ENCODE measurements at places on chromosomes 3 and 15. TPM values are rescaled to one million over a fixed set of nuclear protein-coding genes. Genes with fewer than 3 reads are reported as not detected.

Gene GABRB3
- 1.3 TPM for total RNA-seq

Gene ASB14
- not detected for total RNA-seq

Gene DPPA2
- total RNA-seq: not detected

Gene CTXN2
- not detected for total RNA-seq

Gene IGDCC3
- total RNA-seq: not detected

Gene GHRL
- total RNA-seq: not detected

Gene FANCD2OS
- not detected for total RNA-seq

- DNase-seq: no peak
Measured at GRCh38 chr3:113560271-113560670, 27.9 kb downstream of the SIDT1 start.

DNA sequence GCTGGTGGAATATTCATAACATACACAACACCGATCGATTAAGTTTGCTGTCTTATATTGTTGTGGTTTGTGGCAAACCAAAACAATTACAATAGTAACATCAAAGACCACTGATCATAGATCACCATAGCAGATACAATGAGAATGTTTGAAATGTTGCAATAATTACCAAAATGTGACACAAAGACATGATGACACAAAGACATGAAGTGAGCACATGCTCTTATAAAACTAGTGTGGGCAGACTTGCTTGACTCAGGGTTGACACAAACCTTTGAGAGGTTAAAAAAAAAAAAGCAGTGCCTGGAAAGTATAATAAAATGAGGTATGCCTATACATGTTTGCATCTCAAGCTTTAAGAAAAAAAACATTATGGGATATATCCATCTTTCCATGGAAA lies 130.3 kb downstream of the NR1I2 start:
- DNase-seq: no peak

DNA sequence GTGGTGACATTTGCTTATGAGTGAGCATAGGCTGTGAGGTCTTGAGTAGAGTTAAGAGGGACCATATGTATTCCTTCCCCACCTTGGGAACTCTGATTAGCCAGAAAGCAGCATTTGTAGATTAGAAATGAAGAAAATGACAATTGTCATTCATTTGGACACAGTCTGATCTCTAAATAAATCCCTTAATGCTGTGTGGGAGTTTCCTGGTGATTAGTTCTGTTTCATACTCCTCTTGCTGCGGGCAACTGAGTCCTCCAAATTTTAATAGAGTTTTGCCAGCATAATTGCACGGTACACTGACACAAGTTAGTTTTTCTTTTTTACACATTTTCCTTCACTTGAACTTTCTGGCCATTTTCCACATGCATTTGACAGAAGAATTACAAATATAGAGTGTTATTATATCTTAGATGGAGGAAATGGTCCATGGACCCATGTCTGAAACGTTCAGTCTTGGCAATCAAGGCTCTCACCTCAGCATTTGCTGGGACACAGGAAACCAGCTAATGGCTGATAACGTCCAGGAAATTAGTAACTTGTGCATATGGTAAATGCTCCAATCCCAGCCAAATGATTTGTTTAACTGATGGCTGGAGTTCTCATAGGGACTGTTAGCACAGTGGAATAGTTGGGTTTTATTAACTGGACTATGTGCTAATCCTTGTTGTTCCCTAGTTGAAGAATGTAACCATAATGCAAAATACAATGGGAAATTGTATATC lies 321.2 kb downstream of the RBMS3 start:
- no peak for DNase-seq

GRCh38 chr3:187713504-187713903 lies 11.1 kb upstream of the RTP2 start:
- no peak for DNase-seq

DNA sequence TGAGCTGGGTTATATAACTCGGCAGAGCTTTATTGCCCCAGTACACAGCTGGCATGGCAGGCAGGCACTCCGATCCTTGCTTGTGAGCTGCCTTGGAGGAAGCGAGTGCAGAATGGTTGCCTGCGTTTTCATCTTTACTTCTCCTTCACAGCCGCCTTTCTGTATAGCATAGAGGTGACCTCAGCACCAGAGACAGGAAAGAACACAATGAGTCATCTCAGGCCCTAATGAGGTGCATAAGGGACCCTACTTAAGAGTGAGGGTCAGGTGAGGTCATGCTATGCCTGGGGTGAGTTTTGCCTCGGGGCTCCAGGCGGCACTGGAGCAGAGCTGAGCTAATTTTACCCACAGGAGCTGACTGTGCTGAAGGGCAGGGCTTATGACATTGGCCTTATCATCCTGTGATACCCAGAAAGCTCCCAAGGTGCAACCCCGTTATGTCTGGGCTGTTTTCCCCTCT lies 43.5 kb downstream of the LPP start:
- no peak for DNase-seq

- DNase-seq: no peak
Measured at GRCh38 chr3:29092348-29092747, 188.5 kb upstream of the RBMS3 start.

DNA sequence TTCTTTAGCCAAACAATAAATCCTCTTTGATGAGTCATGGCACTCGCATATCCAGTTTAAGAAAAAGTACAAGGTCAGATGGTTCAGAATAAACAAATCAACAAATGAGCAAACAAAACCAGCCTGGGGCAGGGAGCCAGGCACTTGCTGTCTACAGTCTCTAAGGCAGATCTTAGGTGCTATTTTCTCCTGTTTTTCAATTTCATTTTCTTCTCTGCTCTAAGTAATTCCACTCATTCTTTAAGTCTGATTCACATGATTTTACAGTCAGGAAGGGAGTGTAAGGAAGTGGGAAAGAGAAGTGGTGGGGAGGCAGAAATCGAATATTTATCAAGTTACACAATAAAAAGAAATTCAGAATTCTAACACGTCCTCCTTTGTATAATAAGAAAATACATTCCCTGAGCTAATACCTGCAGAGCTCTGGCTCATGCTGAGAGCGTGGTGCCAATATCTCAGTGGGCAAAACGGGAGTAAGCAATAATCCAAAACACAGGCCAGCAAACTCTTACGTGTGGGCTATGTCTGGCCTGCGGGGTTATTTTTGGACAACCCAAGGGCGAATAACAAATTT lies 298.6 kb downstream of the ADAMTS17 start:
- DNase-seq: peak; percentile 47

DNA sequence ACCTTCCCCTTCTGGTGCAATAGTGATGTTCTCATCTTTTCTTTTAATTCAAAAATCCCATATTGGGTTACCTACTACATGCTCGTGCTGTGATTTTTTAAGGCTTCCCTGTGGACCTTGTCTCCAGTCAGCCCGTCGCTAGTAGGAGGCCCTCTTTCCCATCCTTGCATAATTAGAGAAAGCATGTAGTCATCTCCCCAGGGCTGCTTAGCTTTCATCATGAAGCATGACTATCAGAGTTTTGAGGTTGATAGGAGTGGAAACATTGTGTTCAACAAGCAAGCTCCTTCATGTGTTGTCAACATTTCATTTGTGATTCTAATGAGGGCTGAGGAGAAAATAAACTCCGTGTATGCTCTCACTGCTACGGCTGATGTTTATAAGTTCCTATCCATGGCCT lies 8.7 kb upstream of the LRTM1 start:
- no peak for DNase-seq

DNA sequence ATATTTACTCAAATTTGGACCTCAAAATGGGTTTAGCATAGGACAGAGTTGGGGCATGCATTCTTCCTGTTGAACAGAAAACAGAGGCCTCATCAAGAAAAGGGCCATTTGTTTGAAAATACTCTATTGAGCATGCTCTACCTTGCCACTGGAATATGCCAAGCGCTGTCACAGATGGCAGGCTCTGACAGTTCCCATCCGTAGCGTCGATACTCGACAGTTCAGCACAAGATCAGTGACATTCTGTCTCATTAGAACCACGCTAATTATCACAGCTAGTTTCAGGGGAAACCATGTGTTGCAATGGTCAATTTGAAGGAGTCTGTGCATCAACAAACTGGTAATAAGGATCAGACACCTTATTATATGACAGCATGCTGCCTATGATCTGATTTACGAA lies 54.5 kb downstream of the SATB1 start:
- DNase-seq: no peak

DNA sequence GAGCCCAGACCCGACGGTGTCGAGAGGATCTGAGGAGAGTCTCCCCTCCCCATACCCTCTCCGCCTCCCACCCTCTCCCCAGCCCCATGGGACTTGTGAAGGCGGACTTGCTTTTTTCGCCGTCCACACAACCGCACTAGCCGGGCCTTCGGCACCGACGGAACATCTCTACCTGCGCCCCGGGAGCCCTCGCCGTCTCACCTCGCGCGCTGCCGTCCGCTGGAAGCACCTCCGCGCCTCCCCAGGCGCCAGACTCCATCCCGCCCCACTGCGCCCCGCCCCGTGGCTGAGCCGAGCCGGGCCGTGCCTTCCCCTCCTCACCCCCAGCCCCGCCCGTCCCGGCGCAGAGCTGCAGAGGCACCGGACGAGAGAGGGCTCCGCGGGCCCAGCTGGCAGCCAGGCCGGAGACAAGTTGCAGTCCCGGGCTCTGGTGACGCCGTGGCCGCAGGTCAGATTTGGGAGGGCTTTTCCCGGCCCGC lies at the start of the genes DUOX1 and DUOXA1:
DUOX1 (plus strand) TSS at position 344 of the 479 bp plus-strand sequence. CDS start 1,973 bp downstream, outside the sequence.
DUOXA1 (minus strand) TSS at position 229 of the 479 bp plus-strand sequence. CDS start 6,865 bp downstream, outside the sequence.
- no peak for DNase-seq

DNA sequence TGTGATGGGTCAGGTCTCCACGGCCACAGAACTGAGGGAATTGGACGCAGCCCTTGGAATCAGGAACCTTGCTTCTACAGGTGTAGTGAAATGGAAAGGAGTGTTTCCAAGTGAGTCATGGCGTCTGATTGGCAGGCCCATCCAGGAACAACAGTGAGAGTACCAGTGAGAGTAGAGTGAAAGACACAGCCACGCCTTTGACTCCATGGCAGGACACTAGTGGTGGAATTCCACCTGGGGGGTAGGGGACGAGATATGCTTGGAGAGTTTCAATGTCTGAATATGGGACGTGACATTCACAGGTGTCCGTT lies 3.0 kb upstream of the SLC28A1 start:
- no peak for DNase-seq

DNA sequence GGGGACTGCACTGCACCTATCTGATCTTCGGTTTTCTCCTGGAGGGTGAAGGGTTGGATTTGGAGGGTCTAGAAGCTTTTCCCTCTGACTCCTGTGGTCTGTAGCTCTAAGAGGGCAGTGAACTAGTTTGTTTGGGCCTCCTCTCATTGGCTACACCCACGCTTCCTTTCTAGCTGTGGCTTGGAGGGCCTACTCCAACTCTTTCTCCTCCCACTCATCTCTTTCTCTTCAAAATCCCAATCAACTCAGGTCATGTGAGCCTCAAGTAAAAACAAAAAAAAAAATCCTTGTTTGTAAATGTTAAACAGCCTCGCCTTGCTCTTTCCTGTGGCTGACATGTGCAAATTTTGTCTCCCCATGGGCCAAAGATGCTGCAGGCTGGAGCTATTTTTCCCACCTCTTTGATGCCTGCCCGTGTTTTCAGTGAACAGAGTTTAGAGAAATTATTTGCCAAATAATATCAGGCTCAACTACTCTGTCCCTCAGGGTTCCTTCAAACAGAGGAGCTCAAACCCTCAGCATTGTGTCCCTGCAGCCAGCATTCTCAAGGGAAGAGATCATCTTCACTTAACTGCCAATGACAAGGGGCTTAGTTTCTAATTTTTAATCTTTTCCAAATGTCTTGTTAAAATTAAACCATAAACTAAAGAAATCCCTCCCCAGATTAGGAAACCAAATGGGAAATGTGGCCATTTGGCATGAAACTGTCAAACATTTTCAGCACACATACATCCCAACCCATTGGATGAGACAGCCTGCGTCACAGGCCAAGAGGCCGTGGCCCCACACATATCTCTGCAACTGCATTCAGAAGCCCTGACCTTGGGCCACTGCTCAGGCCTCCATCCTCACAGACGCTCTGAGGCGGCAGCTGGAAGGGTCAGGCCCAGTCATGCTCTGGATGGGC lies 114.8 kb upstream of the THBS1 start:
- no peak for DNase-seq

- DNase-seq: no peak
Measured at GRCh38 chr15:56038015-56038414, 44.6 kb upstream of the NEDD4 start.

DNA sequence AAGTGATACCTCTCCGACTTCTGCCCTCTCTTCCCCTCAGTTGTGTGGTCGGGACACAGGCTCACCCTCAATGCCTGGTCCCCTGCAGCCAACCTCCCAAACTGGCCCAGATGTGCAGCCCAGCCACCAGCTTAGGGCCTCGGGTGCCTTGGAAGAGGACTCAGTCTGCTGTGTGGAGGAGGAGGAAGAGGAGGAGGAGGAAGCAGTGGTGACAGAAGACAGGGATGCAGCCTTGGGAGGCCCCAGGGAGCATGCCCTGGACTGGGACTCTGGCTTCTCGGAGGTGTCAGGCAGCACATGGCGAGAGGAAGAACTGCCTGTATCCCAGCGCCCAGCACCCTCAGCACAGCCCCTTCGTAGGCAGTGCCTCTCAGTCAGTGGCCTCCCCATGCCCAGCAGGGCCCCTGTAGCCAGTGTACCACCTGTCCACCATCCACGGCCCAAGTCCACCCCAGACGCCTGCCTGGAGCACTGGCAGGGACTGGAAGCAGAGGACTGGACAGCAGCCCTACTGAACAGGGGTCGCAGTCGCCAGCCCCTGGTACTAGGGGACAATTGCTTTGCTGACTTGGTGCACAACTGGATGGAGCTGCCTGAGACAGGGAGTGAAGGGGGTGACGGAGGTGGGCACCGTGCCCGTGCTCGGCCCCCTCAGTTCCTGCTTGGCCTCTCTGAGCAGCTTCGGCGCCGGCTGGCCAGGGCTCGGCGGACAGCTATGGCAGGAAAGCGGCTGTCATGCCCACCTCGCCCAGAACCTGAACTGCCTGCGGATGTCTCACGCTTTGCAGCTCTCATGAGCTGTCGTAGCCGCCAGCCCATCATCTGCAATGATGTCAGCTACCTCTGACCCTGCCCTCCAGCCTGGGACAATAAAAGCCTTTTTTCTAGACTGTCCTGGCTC lies 1.3 kb downstream of the INKA1 start:
- DNase-seq: no peak

DNA sequence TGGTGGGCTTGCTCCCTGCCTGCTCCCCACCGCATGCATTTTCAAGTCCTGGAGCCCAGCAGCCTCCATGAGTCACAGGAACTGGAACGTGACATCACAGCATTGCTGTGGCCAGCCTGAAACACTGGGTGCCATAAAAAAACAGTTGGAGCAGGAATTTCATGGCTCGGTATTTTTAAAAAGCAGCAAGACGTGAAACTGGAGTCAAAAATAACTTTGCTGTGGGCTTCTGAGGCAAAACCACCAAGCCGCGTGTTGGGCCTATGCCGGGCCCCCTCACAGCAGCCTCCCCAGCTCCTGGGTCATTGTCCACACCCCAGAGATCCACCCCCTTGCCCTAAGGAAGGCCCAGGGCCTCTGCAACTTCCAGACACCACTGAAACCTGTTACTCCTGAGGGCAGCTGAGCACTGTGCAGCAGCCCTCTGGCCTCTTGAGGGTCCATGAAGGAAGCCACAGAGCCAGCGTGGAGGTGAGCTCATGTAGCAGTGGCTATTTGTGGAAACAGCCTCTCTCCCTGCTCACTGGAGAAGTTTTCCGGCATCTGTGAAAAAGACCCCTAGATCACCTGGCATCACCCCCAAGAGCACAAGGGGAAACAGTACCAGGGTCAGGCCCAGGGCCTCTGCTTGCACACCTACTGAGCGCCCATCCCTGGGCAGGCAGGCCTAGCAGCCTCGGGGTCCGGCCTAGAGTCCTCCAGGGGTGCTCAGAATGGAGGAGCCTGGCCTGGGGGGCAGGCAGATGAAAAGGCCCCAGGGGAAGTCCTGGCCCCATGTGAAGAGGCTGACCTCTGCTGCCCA lies 34.0 kb upstream of the DUSP7 start:
- DNase-seq: no peak

Data from NCI-H460 (cell line).